ENCODE measurements at places on chromosomes 16 and 17. TPM values are rescaled to one million over a fixed set of nuclear protein-coding genes. Genes with fewer than 3 reads are reported as not detected.

The SLC5A10 gene
- total RNA-seq = not detected

The AKTIP gene
- total RNA-seq = 10.4 TPM

The FZD2 gene
- total RNA-seq = 21.2 TPM

The SSTR5 gene
- 0.64 TPM for total RNA-seq

The EVPL gene
- not detected for total RNA-seq

The KIFC3 gene
- total RNA-seq = 77.4 TPM

The EPX gene
- total RNA-seq = not detected

The TTLL6 gene
- total RNA-seq = not detected

The RNF43 gene
- not detected for total RNA-seq

The TNK1 gene
- total RNA-seq = 0.06 TPM

The GCGR gene
- not detected for total RNA-seq

The TMC7 gene
- 2.8 TPM for total RNA-seq

- DNase-seq = no peak
Observed at GRCh38 chr16:83682116-83682867, 125.5 kb upstream of the HSBP1 start.

DNA sequence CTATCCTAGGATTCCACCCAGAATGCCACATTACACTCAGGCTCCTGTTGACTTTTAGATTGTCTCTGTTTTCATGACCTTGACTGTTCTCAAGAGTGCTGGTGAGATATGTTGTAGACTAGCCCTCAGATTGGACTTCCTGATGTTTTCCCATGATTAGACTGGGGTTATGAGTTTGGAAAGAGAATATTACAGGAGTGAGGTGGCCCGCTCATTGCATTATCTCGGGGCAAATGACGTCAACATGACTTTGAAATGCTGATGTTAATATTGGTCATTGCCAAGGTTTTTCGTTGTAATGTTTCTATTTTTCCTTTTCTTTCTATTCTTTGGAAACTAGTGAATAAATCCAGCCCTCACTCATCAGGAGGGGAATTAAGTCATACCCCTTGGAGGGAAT lies 355.7 kb upstream of the MON1B start:
- no peak for DNase-seq

DNA sequence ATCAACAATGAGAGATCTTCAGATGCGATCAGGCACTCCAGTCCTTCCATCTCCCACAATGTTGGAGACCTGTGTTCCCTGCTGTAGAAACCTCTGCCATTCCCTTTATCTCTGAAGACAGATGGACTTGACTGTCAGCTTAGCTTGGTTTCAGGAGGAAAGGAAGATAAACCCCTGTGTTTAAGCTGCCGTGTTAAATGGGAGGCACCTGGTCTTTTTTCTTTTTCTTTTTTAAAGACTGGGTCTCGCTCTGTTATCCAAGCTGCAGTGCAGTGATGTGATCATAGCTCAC lies 63.1 kb downstream of the USP22 start:
- no peak for DNase-seq

DNA sequence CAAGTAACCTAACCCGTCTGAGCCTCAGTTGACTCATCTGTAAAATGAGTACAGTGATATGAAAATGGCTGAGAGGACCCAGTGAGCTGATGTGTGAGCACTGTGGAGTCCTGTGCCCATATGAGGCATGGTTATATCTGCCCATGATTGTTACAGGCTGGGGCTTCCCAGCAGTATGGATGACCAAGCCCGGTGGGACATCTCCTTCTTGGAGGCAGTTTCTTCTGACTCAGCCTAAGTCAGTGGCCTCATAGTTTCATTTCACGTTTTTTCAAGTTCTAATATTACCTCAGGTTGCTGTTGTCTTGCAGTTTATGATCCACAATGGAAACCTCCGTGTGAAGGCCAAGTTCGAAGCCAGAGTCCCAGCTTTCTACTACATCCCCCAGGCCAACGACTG lies 4.8 kb downstream of the ADAP2 start:
- DNase-seq = no peak

DNA sequence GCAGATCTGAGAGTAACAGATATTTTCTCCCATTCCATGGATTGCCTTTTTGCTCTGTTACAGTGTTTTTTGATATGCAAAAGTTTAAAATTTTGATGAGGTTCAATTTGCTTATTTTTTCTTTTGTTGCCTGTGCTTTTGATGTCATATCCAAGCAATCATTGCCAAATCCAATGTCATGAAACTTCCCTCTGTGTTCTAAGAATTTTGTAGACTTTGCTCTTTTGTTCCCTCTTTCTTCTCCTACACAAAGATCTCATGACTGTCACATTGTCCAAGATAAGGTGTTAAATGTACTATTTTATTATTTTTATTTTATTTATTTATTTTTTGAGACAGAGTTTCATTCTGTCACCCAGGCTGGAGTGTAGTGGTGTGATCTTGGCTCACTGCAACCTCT lies 18.9 kb upstream of the KCNH6 start:
- DNase-seq = no peak

DNA sequence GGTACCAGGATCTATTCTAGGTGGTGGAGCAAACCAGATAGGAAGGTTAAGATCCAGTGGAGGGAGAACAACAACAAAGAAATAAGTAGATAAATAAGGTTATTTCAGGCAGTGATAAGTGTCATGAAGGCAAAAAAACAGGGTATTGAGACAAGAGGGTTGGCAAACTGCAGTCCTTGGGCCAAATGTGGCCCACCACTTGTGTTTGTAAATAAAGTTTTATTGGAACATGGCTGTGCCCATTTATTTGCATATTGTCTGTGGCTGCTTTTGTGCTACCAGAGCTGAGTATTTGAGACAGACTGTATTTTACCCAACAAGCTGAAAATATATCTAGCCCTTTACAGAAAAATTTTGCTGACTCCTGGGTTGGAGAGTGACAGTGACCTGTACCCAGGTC lies 361.3 kb downstream of the XYLT1 start:
- DNase-seq = no peak

DNA sequence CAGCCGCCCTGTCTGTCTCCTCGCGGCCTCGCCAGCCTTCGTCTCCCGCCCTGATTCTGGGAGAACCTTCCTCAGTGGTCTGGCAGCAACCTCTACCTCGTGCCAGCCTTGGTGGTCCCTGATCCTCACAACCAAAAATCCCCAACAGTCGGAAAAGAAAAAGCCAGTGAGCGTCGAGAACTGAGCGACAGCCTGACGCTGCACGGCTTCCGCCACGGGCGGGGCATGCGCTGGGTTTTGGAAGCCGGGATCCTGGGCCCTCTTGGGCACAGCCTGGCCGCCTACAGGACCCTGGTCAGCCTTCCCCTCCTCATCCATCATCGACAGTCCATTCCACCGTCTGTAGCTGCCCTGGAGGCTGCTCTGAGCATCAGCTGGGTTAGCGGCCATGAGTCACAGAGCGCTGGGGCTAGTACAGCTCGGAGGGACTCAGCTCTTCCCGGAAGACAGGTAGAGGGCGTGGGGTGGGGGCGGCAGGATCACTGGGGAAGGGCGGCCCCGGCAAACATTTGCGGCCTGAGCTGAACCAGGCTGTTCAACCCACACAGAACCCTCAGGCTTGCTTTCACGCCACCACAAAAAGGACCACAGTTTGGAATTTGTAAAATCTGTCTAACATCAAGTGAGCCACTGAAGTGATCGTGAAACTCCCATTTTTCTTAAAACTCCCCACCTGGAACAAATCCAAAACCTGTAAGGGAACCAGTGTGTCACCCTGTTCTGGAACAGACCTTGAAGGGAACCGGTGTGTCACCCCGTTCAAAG lies 55.4 kb upstream of the DOC2B start:
- no peak for DNase-seq

DNA sequence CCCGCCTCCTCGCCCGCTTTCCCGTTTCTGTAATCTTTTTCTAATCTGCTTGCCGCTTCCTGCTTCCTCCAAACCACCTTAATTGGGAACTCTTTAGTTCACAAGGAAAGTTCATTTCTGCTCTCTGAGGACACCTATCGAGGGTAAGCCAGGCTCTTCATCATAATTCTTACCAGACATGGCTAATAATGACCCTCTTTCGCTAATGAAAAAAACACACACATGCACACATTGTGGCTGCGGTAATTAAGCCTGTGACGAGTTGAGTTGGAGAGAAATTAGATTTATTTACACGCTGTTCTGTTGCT lies 100.6 kb downstream of the ZNF423 start:
- DNase-seq = no peak

DNA sequence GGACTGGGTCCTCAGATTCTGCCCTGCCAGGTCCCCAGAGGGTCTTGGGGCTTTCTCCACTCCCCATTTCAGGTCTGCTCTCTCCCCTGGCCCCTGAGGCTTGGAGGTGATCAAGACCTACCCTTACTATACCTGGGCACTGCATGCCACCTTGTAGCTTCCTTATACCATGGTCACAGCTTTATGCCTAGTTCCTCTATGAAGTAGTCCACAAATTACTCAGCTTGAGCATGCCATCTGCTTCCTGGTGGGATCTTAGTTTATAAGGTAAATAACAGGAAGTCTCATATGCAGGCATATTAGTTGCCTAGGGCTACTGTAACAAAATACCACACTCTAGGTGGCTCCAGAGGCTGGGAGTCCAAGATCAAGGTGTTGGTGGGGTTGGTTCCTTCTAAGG lies 11.0 kb upstream of the PMFBP1 start:
- no peak for DNase-seq

GRCh38 chr16:86351041-86351784 lies 159.1 kb upstream of the FOXF1 start:
- no peak for DNase-seq

- DNase-seq = no peak
Observed at GRCh38 chr16:17452922-17453321, 17.8 kb downstream of the XYLT1 start.

DNA sequence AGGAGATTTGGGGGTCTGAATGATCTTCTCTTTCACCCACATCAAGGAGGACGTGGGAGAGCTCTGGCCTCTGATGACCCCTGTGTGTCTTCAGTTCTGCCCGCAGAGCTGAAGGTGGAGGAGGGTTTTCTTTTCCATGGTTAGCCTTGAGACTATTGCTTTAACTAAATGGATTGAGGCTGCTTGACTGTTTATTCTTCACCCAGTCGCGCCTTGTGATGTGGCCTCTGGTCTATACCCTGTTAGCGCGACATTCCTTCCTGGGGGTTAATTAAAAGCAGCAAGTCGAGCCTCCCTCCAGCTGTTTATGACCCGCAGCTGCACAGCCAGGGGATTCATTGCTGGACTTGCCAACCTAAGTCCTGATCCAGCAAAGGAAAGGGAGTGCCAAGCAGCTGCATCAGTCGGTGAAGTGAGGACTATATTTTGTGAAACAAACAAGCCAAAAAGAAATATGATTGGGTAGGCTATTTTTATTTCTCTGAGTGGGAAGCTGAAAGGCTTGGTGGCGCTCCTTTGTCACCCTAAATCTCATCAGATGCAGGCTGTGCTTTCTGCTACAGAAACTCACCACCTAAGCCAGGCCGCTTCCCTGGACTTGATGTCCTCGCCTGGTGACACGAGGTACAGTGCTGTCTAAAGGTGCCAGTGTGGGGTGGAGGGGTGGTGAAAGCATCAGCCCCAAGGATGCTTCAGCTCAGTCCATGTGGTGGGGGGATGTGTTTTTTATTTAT lies 11.0 kb upstream of the SEC14L1 start:
- DNase-seq = peak; percentile 65

DNA sequence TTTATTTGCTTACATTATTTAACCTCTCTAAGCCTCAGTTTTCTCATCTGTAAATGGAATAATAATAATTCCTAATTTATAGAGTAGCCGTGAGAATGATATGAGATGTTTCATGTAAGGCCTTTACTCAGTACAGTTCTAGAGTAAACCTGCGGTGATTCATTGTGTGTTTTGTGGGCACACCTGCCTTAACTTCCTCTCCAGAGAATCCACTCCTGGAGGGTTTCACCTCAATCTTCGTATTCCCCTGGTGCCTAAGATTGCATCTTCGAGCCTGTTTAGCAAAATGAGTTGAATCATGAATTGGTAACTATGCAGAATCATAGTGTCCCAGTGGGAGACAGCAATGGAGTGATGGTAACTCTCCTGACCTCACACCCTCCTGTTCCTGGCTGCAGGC lies 52.3 kb downstream of the DNAH2 start:
- DNase-seq = no peak

GRCh38 chr17:11882716-11883115 lies 114.6 kb downstream of the ZNF18 start:
- DNase-seq = no peak

GRCh38 chr16:10943064-10943353 lies 741 bp upstream of the DEXI start:
- DNase-seq = no peak

GRCh38 chr16:23827057-23827456 lies 8.7 kb upstream of the PRKCB start:
- DNase-seq = no peak

GRCh38 chr16:56558024-56558747 lies 6.7 kb upstream of the MT4 start:
- DNase-seq = peak; percentile 83

DNA sequence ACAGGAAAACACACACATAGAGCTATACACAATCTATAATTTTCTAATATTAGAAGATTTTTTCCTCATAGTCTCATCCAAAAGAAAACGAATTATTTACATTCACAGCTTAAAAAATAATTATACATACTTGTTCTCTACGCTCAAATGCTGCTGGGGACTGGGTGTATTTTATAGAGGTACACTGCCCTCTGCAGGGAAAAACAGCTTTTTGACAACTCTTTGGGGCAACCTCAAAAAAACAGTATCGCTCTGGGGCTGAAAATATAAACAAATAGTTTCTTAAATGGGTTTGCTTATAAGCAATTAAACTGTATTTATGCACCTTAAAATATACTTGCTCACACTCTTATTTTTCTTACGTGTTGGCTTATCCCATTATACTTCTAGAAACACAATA lies 261.8 kb upstream of the PSMD7 start:
- peak; percentile 1 for DNase-seq

GRCh38 chr17:64426596-64426995 lies 22.3 kb upstream of the MILR1 start:
- DNase-seq = no peak

DNA sequence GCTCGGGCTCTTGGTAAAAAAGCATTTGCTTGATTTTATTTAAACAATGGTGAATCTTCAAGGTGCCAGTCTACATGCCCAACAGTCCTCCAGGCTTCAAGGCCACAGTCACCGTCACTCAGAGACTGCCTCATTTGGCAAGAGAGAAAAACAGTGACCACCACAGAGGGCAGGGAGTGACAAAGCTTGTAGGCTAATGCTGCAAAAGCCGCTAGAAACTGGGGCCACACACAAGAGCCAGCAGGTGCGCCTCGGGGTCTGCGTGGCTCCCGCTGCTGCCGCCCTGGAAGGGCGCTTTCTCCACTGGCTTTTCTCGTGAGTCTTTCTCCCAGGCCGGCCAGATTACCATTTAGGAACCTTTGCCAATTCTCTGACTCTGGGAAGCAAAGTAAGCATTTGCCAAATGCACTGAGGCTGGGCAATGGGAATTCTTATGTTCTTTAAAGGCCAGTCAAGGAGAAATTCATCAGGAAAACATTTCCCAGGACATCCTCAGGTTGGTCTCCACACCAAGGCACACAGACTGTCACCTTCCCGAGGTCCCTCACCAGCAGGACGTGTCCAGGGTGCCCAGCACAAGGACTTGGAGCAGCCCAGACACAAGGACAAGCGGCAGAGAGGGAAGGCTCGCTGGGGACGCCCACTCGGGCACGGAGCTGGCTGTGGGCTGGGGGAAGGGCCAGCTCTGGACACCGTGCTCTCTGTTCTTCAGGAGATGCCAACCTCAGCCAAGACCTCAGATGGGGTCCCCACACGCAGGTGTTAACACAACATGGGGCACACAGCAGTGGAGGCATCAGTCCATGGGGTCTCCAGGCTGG lies 12.5 kb upstream of the C16orf95 start:
- DNase-seq = no peak
